ENCODE measurements at places on chromosomes 13 and 19.

DNA sequence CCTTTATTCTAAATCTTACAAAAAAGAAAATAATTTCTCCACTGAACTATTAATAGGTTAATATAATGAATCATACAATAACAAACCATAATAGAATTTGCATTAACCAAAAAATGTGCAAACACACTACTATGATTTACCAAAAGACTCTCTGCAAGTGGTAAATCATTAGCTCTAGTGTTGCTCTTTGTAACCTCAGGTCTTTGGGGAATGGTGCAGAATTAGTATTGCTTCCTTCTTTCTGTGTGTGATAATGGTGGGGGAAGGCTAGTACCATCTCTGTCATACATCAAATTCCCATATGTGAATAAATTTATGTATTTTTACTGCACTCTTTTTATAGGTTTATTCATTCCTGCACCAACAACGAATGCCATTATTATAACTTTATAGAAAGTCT, 105.1 kb downstream of the COG6 start:
- DNase-seq = no peak

DNA sequence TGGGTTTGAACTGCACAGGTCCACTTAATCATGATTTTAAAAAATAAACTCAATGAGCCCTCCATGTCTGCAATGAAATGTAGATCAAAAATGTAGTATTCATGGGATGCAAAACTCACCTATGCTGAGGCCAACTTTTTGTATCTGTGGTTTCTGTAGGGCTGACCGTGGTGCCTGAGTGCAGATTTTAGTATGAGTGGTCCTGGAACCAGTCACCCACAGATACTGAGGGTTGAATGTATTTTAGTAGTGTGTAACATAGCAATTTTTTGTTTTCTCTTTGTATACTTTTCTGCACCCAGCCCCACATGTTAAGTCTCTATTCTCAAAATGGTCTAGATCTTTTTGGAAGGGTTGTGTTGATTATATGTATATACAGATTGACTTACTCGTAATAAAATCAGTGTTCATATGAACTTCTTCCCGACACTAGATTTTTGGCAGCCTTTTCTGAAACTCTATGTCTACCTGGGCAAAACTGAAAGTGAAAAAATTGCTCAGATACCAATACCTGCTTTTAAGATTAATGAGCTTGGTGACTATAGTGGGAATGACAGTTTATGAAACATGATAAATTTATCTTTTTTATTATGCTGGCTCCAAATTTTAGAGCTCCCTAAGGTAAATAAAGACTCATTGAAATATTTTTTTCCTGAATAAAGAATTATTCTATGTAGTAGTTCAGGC, 51.6 kb downstream of the DNAJC15 start:
- DNase-seq = no peak

DNA sequence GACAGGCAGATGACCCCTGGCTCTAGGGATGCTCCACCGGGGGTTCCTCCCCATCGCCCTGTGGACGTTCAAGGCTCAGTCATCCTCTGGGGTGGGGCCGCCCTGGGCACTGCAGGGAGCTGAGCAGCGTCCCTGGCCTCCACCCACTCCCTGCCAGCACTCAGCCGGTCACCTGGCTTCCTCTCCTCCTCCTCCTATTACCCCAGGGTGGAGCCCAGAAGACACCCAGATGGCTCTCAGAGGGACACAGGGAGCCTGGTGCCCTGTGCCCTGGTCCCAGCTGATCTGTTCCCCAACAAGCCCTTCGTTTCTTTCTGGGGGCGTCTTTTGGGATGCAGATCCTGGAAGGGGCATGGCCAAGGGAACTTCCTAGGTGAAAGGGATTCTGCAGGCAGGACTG, 3.7 kb upstream of the MKNK2 start:
- no peak for DNase-seq

DNA sequence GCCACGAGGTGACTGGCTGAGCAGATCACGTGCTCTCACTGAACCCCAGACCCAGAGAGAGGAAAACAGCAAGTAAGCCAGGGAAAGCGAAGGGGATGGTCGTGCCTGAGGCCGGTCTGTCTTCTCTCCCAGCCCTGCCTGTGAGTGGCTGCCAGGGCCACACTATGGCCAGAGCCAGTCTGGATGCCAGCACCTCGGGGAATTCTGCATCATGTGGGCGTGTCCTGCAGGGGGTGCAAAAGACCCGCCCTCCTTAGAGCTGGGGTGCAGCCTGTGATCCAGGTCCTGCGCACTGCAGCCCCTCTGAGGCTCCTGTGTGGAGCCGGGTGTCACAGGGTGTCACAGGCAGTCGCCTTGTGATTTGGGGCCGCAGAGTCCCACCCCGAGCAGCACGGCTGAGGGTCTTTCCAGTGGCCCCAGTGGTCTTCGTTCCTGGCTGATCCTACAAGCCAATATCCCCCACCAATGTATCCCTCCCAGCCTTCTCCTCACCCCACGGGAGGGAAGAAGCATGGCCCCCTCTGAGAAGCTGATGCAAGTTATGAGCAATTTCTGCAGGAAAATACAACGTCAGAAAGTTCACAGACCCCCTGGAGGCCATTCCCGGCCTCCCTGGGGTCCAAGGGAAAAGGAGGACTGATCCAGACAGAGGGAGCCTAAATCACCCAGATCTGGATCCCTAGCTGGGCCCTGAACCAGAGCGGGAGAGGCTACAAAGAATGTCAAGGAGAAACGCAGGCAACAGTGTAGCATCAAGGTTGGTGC, 7.7 kb downstream of the PPP1R12C start:
- no peak for DNase-seq

DNA sequence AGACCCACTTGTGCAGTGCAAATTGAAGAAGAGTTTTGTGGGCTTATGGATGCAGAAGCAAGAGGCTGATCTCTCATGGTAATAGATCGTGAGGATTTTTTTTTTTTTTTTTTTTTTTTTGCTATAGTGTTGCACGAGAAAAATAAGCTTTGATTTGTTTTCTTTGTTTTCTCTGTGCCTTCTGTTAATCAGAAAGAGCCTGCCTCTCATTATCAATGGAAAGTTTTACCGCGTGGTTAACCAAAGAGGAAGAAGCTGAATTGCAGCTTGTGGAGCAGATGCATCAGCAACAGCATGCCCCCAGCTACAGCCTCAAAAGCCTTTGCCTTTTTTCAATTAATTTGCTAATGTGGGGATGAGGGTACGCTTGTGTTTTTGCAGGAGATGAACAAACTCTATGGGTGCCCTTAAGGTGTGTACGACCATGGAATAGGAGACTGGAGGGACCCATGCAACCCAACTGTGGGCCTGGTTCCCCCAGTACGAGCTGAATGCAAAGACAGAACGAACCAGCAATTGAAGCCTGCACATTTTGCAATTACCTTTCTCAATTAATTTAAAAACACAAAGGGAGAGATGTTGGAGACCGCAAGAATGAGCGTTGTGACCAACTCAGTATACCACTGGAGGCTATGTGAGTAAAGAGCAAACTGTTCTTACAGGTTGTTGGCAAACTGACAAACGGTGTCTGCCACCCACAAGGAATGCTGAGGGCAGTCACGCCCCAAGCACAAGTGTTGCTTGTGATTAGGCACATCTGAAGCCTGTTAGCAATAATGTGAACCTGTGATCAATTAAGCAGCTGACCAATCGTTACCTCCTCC, 58.6 kb upstream of the SPRY2 start:
- DNase-seq = no peak

- DNase-seq = no peak
These were observed 15.7 kb upstream of the HNRNPM start for GRCh38 chr19:8429044-8429443.

DNA sequence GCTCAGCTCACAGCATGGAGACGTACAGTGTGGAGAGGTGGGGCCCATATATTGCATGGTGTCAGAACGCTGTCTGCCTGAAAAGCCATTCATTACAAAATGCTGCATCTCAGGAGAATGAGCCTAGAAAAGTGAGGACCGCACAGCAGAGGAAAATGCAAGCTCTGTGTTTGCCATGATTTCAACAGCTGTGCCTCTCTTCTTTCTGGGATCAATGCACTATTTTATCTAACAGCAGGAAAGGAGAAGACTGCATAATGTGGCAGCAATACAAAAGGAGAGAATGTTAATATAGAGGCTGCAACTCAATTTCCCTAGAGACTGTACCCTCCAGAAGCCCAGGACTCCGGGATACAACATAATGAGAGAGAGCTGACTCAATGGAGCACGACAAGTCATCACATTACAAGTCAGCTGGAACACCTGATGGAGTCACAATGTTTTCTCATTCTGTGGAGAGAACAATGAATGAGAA, 368.0 kb downstream of the FGF14 start:
- no peak for DNase-seq

DNA sequence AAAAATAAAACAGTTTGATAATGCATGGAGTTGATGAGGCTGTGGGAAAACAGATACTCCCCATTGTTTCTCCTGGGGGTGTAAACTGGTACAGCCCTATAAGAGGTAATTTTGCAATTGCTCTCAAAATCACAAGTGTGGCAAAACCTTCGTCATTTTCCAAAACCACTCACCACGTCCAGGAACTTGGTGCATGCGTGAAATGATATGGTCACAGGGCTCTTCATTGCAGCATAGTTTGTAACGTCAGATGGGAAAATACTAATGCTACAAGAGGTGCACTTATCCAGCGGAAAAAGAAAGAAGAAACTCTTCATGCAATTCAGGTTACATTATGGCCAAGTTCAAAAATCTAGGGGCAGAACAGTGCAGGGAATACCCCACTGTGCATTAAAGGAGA, 11.9 kb upstream of the PLAUR start:
- no peak for DNase-seq

- DNase-seq = no peak
These were observed 14.3 kb downstream of the MRPS12 start for GRCh38 chr19:38944981-38945506.

DNA sequence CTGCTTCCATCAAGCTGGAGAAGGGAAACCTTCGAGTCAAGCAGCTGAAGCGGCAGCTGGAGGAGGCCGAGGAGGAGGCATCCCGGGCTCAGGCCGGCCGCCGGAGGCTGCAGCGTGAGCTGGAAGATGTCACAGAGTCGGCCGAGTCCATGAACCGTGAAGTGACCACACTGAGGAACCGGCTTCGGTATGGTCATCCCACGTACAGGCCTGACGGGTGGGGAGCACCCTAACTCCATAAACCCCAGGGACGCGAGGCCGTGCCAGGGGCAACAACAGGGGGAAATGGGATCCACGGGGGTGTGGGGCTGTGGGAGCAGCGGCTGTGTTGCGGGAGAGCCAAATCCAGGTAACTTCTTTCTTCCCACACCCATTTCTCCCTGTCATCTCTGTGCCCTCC, 20.2 kb downstream of the KCNC3 start:
- DNase-seq = no peak

DNA sequence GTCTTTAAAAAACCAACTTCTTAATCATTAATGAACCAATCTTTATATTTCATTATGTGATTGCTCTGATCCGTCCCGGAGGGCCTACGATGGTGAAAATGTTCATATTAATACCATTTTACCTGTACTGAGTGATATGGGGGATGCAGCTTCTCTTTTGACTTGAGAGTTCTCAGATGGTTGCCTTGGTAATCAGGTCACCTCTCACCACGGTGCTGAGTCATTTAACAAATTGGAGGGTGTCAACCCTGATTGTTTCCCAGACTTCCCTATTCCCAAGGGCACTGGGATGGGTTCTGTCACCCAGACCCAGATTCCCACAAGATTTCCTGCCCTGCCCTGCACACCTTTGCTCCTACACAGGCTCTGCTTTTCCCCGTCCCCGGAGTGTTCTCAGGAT, 128.5 kb upstream of the TMTC4 start:
- DNase-seq = no peak

Measured in GM10248 (cell line).